Stimulated activated CD4-positive, alpha-beta T cell treated with anti-CD3 and anti-CD28 coated beads, TNF-alpha, amount 100 ng/mL, for 4 hours (primary cell): ENCODE measurements at places on chromosomes 13 and 19.

GRCh38 chr19:33098055-33098534 lies 17.1 kb downstream of the GPATCH1 start:
- no peak for DNase-seq

DNA sequence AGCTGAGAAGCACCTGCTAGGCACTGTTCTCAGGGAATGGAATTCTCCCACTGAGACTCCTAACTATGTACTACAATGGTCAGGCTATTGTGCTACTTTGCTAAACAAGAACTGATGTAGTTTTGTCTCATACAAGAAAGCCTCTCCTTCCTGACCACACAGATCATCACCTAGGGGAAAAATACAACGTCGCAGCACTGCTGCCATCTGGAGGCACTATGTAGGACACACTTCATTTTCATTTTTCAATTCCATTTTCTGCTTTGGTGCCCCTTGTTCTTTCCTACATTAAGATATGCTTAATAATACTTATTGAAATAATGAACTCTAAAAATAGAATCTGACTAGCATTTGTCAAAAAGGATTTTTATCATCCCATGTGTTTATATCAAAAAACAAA lies 21.1 kb downstream of the PROSER1 start:
- DNase-seq: no peak

- DNase-seq: peak; percentile 43
Measured at GRCh38 chr19:46009530-46010510, 13.0 kb downstream of the PGLYRP1 start.

DNA sequence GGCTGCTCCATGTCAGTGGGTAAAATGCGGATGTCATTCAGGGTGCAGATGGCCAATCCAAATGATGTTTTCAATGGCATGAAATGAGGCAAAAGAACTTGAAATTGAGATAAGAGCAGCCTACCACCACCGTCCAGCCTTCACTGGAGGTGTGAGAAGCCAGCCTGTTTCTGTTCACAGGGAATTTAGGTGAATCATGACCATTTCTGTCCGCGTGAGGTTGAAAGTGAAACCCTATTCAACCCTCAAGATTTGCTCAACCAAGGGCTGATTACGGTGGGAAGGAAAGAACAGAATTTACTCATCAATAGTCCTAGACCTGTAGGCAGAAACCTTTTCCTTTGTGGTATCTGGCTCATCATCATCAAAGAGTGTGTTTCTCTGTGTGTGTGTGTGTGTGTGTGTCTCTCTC lies 370.7 kb downstream of the COG6 start:
- peak; percentile 22 for DNase-seq

GRCh38 chr19:1507763-1508506 lies 4.9 kb downstream of the ADAMTSL5 start:
- peak; percentile 74 for DNase-seq

GRCh38 chr19:788983-789700 lies 8.1 kb upstream of the PTBP1 start:
- no peak for DNase-seq

- DNase-seq: no peak
Measured at GRCh38 chr13:110521296-110521680, 40.2 kb downstream of the RAB20 start.

DNA sequence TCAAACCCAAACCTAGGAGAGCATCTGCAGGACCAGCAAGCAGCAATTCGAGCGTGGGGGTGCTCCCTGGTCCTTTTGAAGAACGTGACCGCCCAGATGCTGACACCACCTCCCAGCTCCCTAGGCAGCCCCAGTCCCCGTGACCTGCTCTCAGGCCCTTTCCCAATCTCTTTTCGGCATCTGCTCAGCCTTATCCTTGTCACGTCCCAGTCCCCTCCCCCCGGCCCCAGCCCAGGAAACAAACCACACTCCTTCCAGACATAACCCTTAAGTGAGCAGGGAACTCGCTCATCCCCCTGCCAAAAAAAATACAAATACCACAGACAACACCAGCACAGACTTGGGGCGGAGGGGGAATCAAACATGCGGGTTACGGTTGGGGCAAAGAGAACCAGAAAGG lies 3.3 kb downstream of the MLLT1 start:
- DNase-seq: no peak

DNA sequence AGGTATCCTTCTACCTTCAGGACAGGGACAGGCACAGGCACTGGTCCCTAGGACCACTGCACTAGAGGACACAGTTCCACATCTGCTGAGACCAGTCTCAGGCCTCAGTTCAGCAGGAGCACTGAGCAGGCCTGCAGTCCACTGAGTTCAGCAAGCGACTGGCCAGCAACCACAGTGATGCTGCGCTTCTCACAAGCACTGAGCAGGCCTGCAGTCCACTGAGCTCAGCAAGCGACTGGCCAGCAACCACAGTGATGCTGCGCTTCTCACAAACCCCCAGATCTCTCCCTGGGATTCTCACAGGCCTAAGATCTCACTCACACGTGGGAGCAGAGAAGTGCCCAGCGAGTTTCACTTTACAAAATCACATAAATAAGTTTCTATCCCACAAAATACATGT lies 140.6 kb downstream of the IRS2 start:
- DNase-seq: no peak

DNA sequence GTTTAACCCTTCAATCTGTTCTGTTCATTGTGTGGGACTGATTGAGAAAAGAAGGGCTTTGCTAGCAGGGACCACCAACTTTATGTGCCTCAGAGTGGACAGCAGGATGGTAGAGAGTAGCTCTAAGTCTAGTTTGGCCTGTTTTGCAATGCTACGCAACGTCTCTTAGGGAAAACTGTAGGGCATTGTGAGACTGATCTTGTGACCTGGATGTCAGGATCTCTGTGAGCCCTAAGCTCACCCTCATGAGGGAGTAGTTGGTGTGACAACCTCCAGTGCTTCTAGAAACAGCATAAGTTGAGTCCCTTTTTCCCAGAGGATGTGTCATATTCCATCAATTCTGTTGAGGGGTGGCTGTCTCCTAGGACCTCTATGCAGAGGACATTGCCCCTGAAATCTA lies 9.5 kb upstream of the ZNF543 start:
- no peak for DNase-seq

GRCh38 chr13:50670847-50671496 lies 172.5 kb downstream of the DLEU7 start:
- no peak for DNase-seq

- DNase-seq: peak; percentile 48
Measured at GRCh38 chr19:18416778-18417249, 2.4 kb upstream of the SSBP4 start.

- no peak for DNase-seq
Measured at GRCh38 chr19:52142001-52142595, 2.4 kb upstream of the ZNF616 start.

DNA sequence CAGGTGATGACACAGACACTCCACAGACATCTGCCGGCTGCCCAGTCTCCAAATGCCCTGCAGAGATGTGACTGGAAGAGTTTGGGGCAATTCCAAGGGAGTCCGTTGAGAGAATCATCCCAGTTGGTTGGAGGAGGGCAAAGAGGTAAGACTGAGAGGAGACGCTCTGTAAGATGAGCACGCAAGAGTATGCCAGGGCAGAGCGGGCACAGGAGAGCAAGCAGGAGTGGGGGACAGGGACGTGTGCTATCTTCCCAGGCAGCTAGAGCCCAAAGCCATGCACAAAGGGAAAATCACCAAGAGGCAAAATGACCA lies 156.3 kb upstream of the TSHZ3 start:
- no peak for DNase-seq

- no peak for DNase-seq
Measured at GRCh38 chr19:1035998-1036621, 3.8 kb upstream of the ABCA7 start.

- DNase-seq: no peak
Measured at GRCh38 chr19:50817941-50818858, 5.4 kb downstream of the KLK1 start.

DNA sequence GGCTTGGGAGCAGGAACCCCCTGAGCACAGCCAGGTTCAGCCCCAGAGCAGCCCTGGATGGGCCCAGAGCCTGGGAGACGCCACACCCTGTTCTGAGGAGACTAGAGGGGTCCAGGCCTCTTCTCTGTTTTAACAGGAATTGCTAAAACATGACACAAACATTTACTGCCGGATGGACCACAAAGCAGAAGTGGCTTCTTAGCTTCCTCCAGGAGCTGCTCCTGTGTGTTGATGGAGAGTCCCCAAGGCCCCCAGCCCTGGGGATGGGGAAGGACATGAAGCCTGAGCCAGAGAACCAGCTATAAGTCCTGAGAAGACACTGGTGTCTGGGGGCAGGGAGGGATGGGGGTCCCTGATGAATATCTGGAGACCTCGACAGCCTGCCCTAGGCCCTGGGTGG lies 14.6 kb downstream of the CEACAM3 start:
- no peak for DNase-seq

GRCh38 chr19:48123907-48124651 lies 13.5 kb upstream of the PLA2G4C start:
- no peak for DNase-seq

DNA sequence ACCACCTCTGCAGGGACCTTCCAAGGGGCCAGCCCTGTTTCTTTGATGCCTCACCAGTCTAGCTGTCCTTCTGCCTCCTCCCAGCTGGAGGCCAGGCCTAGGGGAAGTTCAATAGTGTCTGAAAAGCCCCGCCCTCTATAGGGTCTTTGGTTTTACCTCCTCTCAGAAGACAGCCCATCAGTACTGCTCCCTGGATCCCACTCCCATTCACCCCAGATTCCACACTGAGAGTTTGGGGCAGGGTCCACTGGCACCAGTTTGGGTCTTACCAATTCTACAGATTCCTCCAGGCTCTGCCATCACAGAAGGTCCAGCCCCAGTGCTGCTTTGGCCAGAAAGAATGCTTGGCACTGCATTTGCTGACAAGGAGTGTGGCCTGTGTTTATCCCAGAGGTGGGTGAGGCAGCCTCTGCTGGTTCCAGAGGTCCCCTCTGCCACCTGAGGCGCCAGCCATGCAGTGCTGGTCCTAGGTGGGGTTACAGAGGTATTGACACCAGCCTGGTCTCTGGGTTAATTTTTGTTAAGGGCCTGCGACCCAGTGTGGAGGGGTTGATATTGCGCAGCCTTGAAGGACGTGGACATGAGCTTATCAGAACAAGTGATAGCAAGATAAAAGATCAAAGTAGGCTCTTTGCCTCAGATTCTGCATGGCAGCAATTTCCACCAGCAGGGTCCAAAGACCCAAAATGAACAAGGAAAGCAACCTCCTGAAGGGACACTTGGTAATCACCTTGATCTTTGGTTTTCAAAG lies 41.4 kb upstream of the IGSF23 start:
- no peak for DNase-seq

GRCh38 chr19:3712663-3713611 lies 4.8 kb downstream of the TJP3 start:
- no peak for DNase-seq

- DNase-seq: no peak
Measured at GRCh38 chr13:112574416-112574815, 13.5 kb downstream of the TUBGCP3 start.

- peak; percentile 100 for DNase-seq
Measured at GRCh38 chr19:10653732-10654609, at the start of gene ILF3. Gene ILF3 (plus strand): TSS chr19:10654346. CDS start chr19:10670606, 16,260 bp downstream.

- DNase-seq: no peak
Measured at GRCh38 chr19:49585023-49585422, 3.9 kb downstream of the PRRG2 start.

- no peak for DNase-seq
Measured at GRCh38 chr13:72384186-72384823, 343.1 kb downstream of the MZT1 start.

DNA sequence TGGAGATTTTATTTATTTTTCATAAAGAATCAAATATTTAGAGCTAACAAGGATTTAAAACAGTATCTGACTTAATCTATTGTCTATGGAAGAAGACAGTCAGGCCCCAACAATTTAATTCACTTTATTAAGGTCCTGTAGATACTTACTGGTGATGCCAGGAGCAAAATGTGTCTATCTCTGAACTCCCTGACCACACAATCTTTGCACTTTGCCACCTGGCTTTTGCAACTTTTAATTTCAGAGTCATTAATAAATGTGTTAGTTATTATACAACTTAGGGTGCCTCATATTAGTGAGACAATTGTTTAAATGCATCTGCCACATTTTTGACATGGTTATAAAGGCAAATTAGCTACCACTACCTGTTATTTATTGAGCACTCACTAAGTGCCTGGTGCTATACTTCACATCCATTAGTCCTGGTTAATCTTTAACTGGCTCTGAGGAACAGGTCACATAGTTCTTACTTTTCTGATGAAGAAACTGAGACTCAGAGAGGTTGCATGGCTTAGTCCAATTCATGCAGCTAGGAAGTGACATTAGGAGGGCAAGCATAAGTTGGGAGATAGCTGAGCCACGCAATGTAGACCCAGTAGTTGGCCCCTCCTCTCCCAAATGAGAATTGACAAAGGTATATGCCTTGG lies 297.9 kb downstream of the DCT start:
- no peak for DNase-seq

GRCh38 chr13:73074014-73074413 lies 15.2 kb downstream of the KLF5 start:
- DNase-seq: no peak

GRCh38 chr19:45766869-45767346 lies 2.1 kb downstream of the SIX5 start:
- no peak for DNase-seq

- no peak for DNase-seq
Measured at GRCh38 chr13:72567566-72567965, 159.9 kb downstream of the MZT1 start.

GRCh38 chr19:14375055-14375581 lies 6.1 kb upstream of the ADGRE5 start:
- DNase-seq: peak; percentile 53

DNA sequence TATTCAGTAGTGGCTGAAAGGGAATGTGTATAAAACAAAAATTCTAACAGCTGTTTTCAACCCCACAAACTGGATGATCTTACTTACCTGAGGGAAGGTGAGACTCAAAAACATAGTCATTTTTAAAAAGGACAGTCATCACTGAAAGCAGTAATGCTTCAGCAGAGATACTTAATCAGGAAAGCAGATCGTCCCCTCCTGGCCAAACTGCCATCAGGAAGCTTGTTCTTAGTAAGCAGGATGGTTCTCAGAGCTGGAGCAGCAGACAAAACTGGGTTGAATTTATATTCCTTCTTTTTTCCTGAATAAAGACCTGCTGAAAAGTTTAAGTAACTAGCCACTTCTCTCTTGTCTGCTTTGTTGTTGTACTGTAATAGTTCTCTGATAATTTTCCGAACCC lies 1156.5 kb downstream of the OLFM4 start:
- no peak for DNase-seq

DNA sequence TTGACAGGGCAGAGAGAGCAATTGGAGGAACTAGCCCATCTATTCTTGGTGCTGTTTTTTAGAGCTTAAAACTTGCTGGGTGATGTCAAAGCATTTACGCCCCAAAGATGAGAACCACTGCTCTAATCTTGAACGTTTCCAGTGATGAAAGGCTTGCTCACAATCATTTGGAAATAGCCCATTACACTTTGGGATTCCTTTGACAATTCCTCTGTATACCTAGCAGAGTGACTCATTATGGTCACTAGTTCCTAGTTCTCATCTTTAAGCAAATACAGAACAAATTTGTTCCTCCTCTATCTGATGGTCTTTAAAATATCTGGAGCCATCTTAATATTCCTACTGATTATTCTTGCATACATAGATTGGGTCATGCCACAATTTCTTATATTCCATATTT lies 112.3 kb downstream of the GPC6 start:
- no peak for DNase-seq
